ENCODE measurements at places on chromosomes 11 and 22. TPM values are rescaled to one million over a fixed set of nuclear protein-coding genes. Genes with fewer than 3 reads are reported as not detected.

Gene OR10AG1
- total RNA-seq = not detected

GRCh38 chr11:14309425-14310192, 49.4 kb downstream of the RRAS2 start:
- H3K4me1 ChIP-seq = peaks cover 28% of the 10 kb centered on the region
- H3K36me3 ChIP-seq = no peaks in the 10 kb centered on the region
- H3K27me3 ChIP-seq = no peaks in the 10 kb centered on the region
- DNase-seq = no peak

GRCh38 chr22:47695176-47695575, 932.7 kb downstream of the TBC1D22A start:
- H3K4me3 ChIP-seq = no peak overlapping the region
- H3K4me1 ChIP-seq = no peaks in the 10 kb centered on the region
- no peaks in the 10 kb centered on the region for H3K27me3 ChIP-seq
- H3K27ac ChIP-seq = no peak overlapping the region

- H3K36me3 ChIP-seq = no peaks in the 10 kb centered on the region
- DNase-seq = no peak
- H3K4me1 ChIP-seq = no peaks in the 10 kb centered on the region
- H3K4me3 ChIP-seq = no peak overlapping the region
These were observed 492.6 kb upstream of the CADM1 start for GRCh38 chr11:115996808-115997188.

DNA sequence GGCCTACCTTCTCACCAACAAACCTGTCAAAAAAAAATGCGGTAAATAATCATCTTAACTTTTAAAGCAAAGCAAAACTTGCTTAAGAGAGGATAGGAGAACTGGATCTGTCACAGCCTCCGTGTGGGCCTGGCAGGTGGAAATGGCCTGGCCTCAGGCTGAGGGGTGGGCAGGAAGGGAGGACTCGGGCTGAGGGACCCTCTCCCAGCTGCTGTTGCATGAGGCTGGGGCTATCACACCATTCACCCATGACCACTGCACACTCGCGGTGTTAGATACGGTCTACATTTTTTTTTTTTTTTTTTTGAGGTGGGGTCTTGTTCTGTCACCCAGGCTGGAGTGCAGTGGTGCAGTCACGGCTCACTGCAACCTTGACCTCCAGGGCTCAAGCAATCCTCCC, 24.5 kb downstream of the ARHGAP1 start:
- H3K36me3 ChIP-seq = peaks cover 55% of the 10 kb centered on the region
- H3K4me3 ChIP-seq = no peak overlapping the region
- H3K4me1 ChIP-seq = peaks cover 50% of the 10 kb centered on the region
- peak overlapping the region; percentile 31 for H3K27ac ChIP-seq
- H3K27me3 ChIP-seq = no peaks in the 10 kb centered on the region

Gene SLC22A12
- total RNA-seq = not detected

- peaks cover 2% of the 10 kb centered on the region for H3K36me3 ChIP-seq
- H3K4me1 ChIP-seq = peaks cover 11% of the 10 kb centered on the region
- H3K4me3 ChIP-seq = no peak overlapping the region
- H3K27me3 ChIP-seq = no peaks in the 10 kb centered on the region
These were observed 75.8 kb downstream of the MORC2 start for GRCh38 chr22:30892731-30893221.

- H3K27me3 ChIP-seq = peaks cover 11% of the 10 kb centered on the region
- no peak overlapping the region for H3K27ac ChIP-seq
- peaks cover 7% of the 10 kb centered on the region for H3K4me1 ChIP-seq
- no peaks in the 10 kb centered on the region for H3K36me3 ChIP-seq
- H3K4me3 ChIP-seq = no peak overlapping the region
- no peak for DNase-seq
These were observed 10.1 kb downstream of the TSPAN4 start for GRCh38 chr11:852762-853161.

- no peak for DNase-seq
- no peaks in the 10 kb centered on the region for H3K36me3 ChIP-seq
- no peak overlapping the region for H3K4me3 ChIP-seq
- no peaks in the 10 kb centered on the region for H3K27me3 ChIP-seq
- no peak overlapping the region for H3K27ac ChIP-seq
These were observed 306.8 kb upstream of the DDI1 start for GRCh38 chr11:103729617-103730016.

- peaks cover 6% of the 10 kb centered on the region for H3K36me3 ChIP-seq
- peaks cover 61% of the 10 kb centered on the region for H3K4me1 ChIP-seq
- H3K27ac ChIP-seq = peak overlapping the region; percentile 73
- peaks cover 21% of the 10 kb centered on the region for H3K27me3 ChIP-seq
- peak; percentile 82 for DNase-seq
- H3K4me3 ChIP-seq = peak overlapping the region; percentile 79
These were observed 2.4 kb downstream of the GAS2L1 start for GRCh38 chr22:29308791-29309262.

DNA sequence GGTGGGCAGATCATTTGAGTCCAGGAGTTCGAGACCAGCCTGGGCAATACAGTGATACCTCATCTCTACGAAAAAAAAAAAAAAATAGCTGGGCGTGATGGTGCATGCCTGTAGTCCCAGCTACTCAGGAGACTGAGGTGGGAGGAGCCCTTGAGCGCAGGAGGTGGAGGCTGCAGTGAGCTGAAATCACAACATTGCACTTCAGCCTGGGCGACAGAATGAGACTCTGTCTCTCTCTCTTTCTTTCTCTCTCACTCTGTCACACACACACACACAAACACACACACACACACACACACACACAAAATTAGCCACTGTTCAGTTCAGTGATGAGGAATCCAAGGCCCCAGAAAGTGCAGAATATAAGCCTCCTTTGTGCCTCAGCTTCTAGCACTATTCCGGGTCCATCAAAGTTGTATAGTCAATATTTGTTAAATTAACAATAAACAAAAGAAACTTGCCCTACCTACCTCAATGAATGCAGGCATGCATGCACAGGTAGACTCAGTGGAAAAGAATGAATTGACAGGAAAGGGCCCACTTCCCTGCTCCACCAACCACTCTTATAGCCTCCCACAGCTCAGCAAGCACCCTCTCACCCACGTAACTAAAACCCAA, 3.9 kb upstream of the SMIM35 start:
- no peak for DNase-seq
- H3K27me3 ChIP-seq = peaks cover 6% of the 10 kb centered on the region
- no peak overlapping the region for H3K4me3 ChIP-seq
- H3K27ac ChIP-seq = no peak overlapping the region
- H3K36me3 ChIP-seq = peaks cover 16% of the 10 kb centered on the region
- H3K4me1 ChIP-seq = no peaks in the 10 kb centered on the region

GRCh38 chr22:26974914-26975803, 317.8 kb downstream of the MIAT start:
- H3K27ac ChIP-seq = no peak overlapping the region
- H3K4me1 ChIP-seq = no peaks in the 10 kb centered on the region
- no peak for DNase-seq
- H3K36me3 ChIP-seq = no peaks in the 10 kb centered on the region

Gene MIAT
- 185 TPM for total RNA-seq

DNA sequence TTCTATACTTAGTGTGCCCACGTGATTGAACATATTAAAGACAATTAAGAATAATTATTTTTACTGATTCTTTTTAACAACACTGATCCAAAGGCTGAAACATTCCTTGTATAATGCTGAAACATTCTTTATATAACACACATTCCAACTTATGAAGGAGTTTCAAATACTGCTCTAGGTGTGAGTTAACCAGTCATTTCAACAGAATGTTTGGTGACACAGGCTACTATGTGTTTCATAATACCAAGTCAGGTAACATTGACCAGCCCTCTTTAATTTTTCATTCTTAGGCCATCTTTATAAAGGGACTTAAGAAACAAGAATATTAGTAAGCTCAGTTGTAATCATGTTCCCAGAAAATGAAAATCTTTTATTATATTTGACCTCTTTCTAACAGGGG, 136.6 kb downstream of the ELP4 start:
- H3K36me3 ChIP-seq = no peaks in the 10 kb centered on the region
- H3K4me3 ChIP-seq = no peak overlapping the region
- H3K4me1 ChIP-seq = no peaks in the 10 kb centered on the region
- no peak overlapping the region for H3K27ac ChIP-seq

GRCh38 chr11:32435152-32435480, 223 bp downstream of the WT1 start:
- H3K27ac ChIP-seq = no peak overlapping the region
- no peaks in the 10 kb centered on the region for H3K36me3 ChIP-seq
- H3K27me3 ChIP-seq = peaks cover 85% of the 10 kb centered on the region
- no peak for DNase-seq
- H3K4me1 ChIP-seq = peaks cover 35% of the 10 kb centered on the region

GRCh38 chr22:46663001-46663400, 42.8 kb downstream of the GRAMD4 start:
- H3K27me3 ChIP-seq = no peaks in the 10 kb centered on the region
- H3K4me3 ChIP-seq = no peak overlapping the region
- peaks cover 22% of the 10 kb centered on the region for H3K4me1 ChIP-seq
- H3K27ac ChIP-seq = no peak overlapping the region
- H3K36me3 ChIP-seq = no peaks in the 10 kb centered on the region

DNA sequence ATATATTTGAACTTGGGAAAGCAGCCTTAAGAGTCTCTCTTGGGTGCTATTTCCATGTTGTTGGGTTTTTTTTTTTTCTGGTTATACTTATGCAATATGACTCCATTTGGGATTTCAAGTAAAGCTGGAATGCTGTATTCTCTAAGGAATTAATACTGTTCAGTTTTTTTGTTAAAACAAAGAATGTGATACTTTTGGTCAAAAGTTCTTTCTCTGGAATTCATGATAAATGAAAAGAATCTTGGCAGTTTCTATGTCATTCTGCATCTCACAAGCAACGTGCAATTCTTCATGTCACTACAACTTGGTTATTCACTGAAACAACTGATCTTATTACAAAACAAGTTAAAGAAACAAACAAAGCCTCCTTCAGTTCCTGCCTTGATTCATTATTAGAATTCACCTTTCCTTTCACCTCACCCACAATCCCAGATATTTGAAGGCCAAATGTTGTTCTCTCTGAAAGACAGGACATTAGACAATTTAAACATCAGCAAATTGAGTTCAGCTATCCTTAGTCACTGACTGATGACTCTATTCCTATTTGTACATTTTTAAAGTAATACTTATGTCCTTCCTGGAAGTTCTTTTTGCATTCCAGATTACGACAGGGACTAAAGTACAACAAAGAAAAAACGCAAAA, 176.2 kb downstream of the SBF2 start:
- peaks cover under 1% of the 10 kb centered on the region for H3K4me1 ChIP-seq
- H3K36me3 ChIP-seq = no peaks in the 10 kb centered on the region
- H3K27ac ChIP-seq = no peak overlapping the region
- DNase-seq = no peak
- H3K4me3 ChIP-seq = no peak overlapping the region
- no peaks in the 10 kb centered on the region for H3K27me3 ChIP-seq

DNA sequence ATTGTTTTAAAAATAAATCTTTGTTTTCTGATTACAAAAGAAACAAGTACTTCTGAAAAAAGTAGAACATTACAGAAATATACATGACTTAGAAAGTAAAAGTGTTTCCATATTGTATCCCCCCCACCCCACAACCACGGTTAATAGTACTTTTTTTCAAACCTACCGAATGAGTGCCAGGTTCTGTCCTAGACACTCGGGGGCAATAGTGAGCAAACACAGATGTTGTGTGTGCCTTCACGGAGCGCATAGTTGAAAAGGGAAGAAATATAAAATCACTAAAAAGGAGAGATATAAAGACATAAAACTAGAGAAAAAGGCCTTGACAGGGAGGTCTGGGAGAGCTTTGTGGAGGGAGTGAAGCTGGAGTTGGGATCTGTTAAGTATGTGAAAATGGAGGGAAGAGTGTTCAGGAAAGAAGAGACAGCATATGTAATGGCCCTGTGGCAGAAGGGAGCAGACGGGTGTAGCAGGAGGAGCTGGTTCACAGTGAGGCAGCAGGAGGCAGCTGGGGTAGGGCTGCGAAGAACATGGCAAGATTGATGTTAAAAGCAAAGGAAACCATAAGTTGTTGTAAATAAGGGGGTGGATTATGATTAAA, 42.1 kb upstream of the ALX4 start:
- H3K4me3 ChIP-seq = no peak overlapping the region
- H3K27ac ChIP-seq = no peak overlapping the region
- DNase-seq = no peak
- peaks cover 29% of the 10 kb centered on the region for H3K27me3 ChIP-seq
- H3K4me1 ChIP-seq = no peaks in the 10 kb centered on the region

Gene KRTAP5-9
- total RNA-seq = not detected

- H3K4me3 ChIP-seq = no peak overlapping the region
- H3K27me3 ChIP-seq = peaks cover 43% of the 10 kb centered on the region
- H3K4me1 ChIP-seq = peaks cover 15% of the 10 kb centered on the region
- H3K36me3 ChIP-seq = no peaks in the 10 kb centered on the region
- no peak overlapping the region for H3K27ac ChIP-seq
These were observed 3.0 kb downstream of the THY1 start for GRCh38 chr11:119419834-119420492.

DNA sequence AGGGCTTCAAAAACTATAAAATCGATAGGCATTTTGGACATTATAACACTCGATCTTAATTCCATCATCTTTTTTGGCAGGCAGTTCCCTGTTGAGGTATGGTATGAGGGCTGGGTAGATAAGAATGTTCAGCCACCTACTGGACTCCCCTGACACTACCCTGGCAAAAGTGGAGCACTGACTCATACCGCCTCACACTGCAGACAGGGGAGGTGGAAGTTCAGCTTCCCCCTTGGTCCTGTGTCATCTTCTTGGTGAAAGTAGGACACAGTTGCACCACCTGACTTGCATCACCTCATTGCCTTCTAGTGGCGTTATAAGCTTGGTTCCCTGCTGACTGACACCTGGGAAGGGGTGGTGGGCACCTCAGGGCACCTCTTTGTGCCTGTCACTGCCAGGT, 30.4 kb downstream of the PAAF1 start:
- no peaks in the 10 kb centered on the region for H3K27me3 ChIP-seq
- peaks cover 14% of the 10 kb centered on the region for H3K36me3 ChIP-seq
- H3K27ac ChIP-seq = no peak overlapping the region

GRCh38 chr22:45072322-45072903, 62.6 kb upstream of the PHF21B start:
- H3K36me3 ChIP-seq = no peaks in the 10 kb centered on the region
- H3K27ac ChIP-seq = no peak overlapping the region

DNA sequence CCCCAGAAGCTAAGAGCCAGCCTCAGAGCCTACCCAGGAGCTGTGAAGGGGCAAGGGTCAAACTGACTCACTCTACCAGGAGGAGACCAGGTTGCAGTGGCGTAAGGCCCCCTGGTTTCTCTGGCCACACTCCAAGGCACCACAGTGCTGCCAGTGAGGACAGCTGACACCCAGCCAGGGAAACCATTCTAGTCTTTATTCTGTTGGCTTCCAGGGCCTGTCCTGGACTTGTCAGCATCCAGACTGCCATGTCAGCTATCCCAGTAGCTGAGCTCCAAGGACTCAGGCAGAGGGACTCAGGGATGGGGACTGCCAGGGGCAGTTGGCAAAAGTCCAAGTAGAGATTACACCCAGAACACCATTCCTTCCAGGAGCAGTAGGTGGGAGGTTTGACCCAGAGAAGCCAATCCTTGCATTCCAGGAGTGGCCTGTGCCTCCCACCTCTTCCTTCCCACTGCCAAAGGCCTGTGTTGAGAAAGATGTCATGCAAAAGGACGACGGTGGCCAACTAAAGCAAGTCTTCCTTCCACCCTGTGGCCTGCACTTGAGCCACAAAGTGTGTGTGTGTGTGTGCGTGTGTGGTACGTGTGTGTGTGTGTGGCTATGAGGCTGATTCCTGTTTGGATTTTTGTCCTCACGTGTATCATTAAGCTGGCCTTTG, 3.6 kb upstream of the MAPK8IP1 start:
- no peak for DNase-seq
- H3K27ac ChIP-seq = no peak overlapping the region
- H3K27me3 ChIP-seq = peaks cover 4% of the 10 kb centered on the region
- no peak overlapping the region for H3K4me3 ChIP-seq

All from activated CD4-positive, alpha-beta memory T cell treated with anti-CD3 and anti-CD28 coated beads, Interleukin-2, amount 10 ng/mL, durations not matched to agents 7 days and 5 days (primary cell).